ENCODE measurements at places on chromosomes 7 and 10.

GRCh38 chr7:55569269-55569663, 3.0 kb downstream of the VOPP1 start:
- no peak for DNase-seq

DNA sequence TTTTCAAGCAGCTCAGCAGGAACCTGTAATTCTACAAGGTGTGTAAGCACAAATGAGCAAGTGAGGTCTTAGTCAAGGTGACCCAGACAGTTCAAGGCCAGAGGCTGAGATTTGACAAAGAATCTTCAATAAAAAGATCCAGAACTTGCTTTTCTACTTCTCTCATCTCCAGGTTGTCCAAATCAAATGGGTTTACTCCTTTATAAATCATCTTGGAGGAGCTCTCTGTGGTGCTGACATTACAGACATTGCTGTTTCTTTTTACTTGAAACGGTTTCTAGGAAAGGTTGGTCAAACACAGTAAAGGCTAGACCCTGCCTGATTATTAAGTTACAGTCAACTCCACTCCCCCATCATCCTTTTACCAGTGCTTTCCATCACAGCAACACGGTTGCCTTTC, 504.6 kb downstream of the SORCS3 start:
- DNase-seq, result no peak

DNA sequence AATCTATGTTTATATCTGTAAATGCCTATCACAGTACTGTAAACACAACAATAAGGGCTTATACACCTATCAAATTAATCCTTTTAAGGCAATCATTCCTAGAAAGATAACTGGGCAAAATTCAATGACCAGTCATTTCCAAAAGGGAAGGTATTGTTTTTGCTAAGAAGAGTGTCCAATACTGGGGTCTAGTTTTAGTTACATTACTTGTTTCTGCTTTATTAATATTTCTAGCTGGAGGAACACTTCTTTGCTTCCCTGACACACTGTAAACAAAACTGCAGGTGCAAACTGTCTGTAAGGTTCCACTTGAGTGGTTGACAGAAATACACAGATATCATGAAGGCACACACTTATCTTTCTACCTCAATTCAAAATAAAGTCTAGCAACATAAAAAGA, 84.2 kb upstream of the FAM133B start:
- DNase-seq, result no peak

- DNase-seq, result no peak
These were observed 69.0 kb downstream of the FAM107B start for GRCh38 chr10:14705548-14706230.

GRCh38 chr10:63713191-63714144, 192.3 kb downstream of the REEP3 start:
- peak; percentile 100 for DNase-seq

DNA sequence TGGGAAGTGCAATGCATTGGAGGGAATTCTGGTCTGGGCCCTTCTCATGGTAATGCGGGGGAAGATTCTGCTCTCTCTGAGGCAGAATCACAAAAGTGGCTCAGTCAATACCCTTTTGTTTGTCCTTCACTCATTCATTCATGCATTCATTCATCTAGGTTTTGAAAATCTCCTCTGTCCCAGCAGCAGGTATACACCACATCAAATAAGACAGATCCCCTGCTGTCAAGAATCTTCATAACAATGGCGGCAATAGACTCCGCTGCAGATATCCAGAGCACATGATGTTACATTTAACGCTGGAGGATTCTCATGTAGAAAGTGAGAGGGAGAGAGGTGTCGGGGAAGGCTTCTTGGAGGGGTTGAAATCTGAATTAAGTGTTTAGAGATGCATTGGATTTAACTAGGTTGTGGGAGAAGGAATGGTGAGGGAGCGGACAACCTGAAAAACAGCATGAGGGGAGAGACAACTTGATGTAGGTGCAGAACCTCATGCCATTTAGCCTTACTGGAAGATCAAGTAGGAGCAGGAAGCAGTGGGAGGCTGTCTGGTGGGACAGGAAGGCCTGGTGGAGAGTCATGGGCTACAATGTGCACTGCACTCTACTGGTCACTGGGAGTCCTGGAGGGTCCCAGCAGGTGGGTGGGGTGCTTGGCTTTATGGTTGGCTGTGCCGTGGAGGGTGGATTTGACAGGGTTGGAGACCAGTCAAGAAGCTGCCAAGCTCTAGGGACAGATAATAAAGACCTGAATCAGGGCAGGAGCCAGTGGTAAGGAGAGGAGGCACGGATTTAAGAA, 5.2 kb upstream of the FAM180A start:
- DNase-seq, result no peak

All from smooth muscle cell of the brain vasculature (primary cell).